ENCODE measurements at places on chromosomes 1 and 21.

- no peak for DNase-seq
These were observed 60.2 kb downstream of the PRRC2C start for GRCh38 chr1:171545523-171545922.

- peak; percentile 0 for DNase-seq
These were observed 11.1 kb downstream of the TMEM240 start for GRCh38 chr1:1529321-1529720.

GRCh38 chr1:221594576-221594975 is 147.3 kb downstream of the DUSP10 start:
- DNase-seq = no peak

DNA sequence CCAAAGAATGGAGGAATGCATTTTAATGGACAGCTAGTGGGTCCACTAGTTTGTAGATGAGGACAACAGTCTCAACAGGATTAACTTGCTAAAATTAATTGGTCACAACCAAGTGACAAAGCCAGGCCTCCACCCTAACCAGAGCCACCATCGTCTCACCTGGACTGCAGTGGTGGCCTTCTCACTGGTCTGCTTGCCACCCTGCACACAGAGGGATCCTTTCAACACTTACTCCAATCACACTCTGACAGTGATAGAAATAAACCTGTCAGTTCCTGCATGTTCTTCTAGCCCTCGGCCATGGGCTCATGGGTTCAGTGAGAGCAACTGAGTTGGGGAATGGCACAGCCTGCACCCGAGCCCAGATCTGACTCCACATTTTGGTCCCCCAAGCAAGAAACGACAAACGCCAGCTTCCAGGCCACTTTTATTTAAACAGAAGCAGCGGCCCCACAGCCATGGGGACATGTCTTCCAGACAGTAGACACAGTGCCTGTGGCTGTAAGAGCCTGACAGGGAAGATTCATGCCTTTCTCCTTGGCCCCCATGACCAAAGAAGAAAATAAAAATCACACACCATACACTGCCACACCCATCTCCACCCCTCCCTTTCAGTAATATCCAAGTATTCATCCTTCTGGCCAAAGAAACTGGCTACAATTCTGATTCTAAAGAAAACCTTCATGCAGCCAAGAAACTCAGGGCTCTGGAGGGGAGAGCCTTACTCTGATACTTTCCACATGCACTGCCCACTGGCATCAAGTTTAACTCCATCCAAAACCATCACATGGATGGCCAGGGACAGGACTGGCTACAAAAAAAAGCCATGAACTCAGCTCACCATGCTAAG is 37.6 kb downstream of the DHCR24 start:
- DNase-seq = no peak

DNA sequence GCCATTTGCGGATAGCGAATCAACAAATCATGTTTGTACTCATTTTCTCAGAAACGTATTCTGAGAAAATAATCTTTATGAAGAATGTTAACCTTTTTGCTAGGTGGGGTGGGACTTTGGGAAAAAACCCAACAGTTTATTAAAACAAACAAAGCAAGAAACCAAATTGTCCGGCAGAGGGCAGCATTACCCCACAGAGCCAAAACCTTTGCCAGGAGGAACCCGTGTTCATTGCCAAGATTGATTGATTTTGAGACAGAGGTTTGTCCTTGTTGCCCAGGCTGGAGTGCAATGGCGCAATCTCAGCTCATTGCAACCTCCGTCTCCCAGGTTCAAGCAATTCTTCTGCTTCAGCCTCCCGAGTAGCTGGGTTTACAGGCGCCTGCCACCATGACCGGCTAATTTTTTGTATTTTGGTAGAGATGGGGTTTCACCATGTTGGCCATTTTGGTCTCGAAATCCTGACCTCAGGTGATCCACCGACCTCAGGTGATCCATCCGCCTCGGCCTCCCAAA is 70.8 kb upstream of the RHOU start:
- peak; percentile 69 for DNase-seq

GRCh38 chr1:4591926-4592325 is 62.5 kb upstream of the AJAP1 start:
- DNase-seq = no peak

- peak; percentile 93 for DNase-seq
These were observed at the start of gene PEX14 for GRCh38 chr1:10474613-10475507. PEX14 (plus strand) TSS chr1:10474950; CDS start chr1:10474967, 17 bp downstream.

- no peak for DNase-seq
These were observed 120.8 kb downstream of the DMRTB1 start for GRCh38 chr1:53580009-53580400.

- DNase-seq = peak; percentile 31
These were observed 2.6 kb upstream of the LUZP1 start for GRCh38 chr1:23171181-23171755.

GRCh38 chr1:150969626-150970025 is 5.0 kb downstream of the CERS2 start:
- no peak for DNase-seq

GRCh38 chr1:11736746-11737639 is 1.1 kb downstream of the AGTRAP start:
- peak; percentile 72 for DNase-seq
